ENCODE measurements at places on chromosomes 12 and 14. TPM values are rescaled to one million over a fixed set of nuclear protein-coding genes. Genes with fewer than 3 reads are reported as not detected.

DNA sequence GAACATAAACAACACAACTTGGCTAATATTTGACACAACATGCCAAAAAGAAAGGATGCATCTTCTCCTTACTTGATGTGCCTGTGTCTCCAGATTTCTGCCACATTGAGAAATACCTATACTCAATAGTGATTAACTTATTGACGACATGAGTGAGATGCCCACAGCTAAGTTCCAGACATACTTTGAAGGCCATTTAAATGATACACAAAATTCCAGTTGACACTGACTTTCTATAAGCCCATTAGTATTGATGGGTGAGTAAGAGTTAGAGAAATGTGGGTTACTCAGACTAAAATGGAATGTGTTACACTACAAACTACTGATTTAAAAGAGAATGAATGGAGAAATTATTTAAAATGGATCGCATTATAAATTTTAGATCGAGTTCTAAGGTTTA, 838.2 kb upstream of the MGAT4C start:
- DNase-seq, result no peak

- DNase-seq, result no peak
These were observed 56.5 kb downstream of the SLC38A1 start for GRCh38 chr12:46212108-46212982.

- DNase-seq, result peak; percentile 86
These were observed at the start of gene SLC35F4 for GRCh38 chr14:57865403-57866198. SLC35F4 (minus strand) TSS chr14:57866092.

The SLC6A15 gene
- total RNA-seq, result under 0.01 TPM

The C12orf50 gene
- not detected for total RNA-seq

The CLEC1B gene
- not detected for total RNA-seq

The FOXN4 gene
- not detected for total RNA-seq

The HSPB8 gene
- 2.9 TPM for total RNA-seq

All from osteoblast (primary cell).